ENCODE measurements at places on chromosomes 11 and 22.

- DNase-seq, result no peak
Observed at GRCh38 chr11:89125298-89125697, 52.4 kb upstream of the TYR start.

- DNase-seq, result no peak
Observed at GRCh38 chr11:29005401-29005980, 897.3 kb downstream of the METTL15 start.

DNA sequence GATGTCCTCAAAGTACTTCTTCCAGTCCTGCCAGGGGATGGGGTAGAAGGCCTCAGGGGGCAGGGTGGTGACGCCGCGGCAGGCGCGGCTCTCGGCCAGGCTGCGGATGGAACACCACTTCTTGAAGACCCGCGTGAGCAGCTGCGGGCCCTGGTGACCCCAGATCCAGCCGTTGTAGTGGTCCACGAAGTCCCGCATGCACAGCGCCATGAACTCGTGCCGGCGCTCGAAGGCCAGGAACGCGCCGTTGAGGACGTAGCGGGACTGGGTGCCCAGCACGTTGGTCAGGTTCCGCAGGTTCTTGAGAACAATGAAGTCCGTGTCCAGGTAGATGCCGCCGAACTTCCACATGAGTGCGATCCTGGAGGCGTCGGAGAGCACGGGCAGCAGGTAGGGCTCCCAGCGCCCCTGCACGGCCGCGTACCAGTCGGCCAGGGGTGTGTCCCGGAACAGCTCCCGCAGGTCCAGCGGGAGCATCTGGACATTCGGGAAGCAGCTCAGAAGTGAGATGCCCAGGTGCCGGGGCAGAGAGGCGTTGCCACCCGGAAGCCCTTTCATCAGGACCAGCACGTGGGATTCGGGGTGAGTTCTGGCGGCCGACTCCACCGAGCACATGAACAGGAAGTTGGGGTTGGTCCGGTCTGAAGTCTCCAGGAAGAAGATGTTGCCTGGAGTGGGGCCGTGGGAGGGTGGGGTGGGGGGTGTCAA lies 27.5 kb downstream of the A4GALT start:
- DNase-seq, result no peak

GRCh38 chr11:125886997-125887372 lies 483 bp upstream of the HYLS1 start:
- DNase-seq, result no peak

- DNase-seq, result no peak
Observed at GRCh38 chr11:44018127-44018521, 29.7 kb upstream of the ACCSL start.

- DNase-seq, result no peak
Observed at GRCh38 chr11:89405629-89406028, 85.5 kb downstream of the NOX4 start.

GRCh38 chr11:58625826-58626460 lies 3.5 kb downstream of the CNTF start:
- peak; percentile 21 for DNase-seq

DNA sequence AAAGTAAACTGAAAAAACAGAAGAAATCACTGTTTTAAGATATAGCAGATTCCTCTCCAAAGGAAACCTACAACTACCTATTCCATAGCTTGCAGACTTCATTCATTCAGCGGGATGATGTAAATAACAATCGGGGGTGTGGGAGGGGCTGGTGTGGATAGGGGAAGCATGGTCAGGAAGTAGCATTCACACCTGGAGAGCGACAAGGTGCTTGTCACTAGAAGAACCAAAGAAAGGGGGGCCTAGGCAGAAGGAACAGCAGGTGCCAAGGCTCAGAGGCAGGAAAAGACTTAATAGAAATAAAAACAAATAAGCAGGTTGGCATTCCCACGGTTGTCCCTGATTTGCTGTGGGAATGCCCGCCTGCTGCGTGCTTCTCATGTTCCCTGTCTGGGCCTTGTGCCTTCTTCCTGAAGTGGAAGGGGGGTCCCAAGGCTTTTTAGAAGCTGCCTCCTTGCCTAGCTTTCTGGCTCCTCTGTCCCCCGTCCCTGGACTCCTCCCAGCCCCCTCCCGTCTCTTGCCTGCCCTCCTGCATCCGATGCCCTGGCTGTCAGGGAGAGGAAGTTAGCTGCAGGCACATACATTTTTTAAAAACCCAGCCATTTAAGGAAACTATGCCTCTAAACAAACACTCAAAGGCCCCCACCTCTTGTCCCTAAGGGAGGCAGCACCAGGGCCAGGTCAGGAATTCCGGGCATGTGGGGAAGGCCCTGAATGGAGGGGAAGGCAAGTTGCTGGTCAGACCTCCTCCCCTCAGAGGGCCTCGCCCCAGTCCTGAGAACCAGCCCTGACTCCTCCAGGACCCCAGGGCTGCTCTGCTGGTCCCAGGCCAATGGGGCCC lies 54.7 kb upstream of the PRDM11 start:
- no peak for DNase-seq

All from left renal pelvis (tissue), 4 donors.